Heart right ventricle (tissue), 16 donors: ENCODE measurements at places on chromosomes 7 and 10. TPM values are rescaled to one million over a fixed set of nuclear protein-coding genes. Genes with fewer than 3 reads are reported as not detected.
A peak's percentile ranks its signal among the peaks of the same experiment; 100 is the strongest.

DNA sequence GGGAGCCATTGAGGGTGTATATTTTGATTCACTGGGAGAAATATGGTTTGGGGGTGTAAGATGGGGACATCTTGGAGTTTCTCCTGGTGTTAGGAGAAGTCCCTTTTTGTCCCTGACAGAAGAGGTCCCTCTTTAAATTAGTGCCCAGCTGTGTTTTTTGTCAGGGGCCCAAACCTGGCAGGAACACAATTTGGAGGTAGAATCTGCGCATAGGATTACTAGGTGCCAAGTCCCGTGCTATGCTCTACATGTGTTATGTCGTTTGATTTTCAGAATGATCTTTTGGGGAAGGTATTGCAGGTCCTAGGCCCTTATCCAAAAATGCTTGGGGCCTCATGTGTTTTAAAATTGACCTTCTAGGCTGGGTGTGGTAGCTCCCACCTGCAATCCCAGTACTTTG lies 36.8 kb upstream of the HABP2 start:
- no peak overlapping the region for H3K4me3 ChIP-seq
- H3K27ac ChIP-seq: no peak overlapping the region
- DNase-seq: no peak
- H3K36me3 ChIP-seq: no peaks in the 10 kb centered on the region
- H3K4me1 ChIP-seq: no peaks in the 10 kb centered on the region

GRCh38 chr10:12927896-12928295 lies 73.6 kb downstream of the CCDC3 start:
- H3K36me3 ChIP-seq: no peaks in the 10 kb centered on the region
- no peak overlapping the region for H3K4me3 ChIP-seq
- no peaks in the 10 kb centered on the region for H3K4me1 ChIP-seq
- DNase-seq: no peak
- no peaks in the 10 kb centered on the region for H3K27me3 ChIP-seq

- no peaks in the 10 kb centered on the region for H3K36me3 ChIP-seq
- no peak for DNase-seq
- no peak overlapping the region for H3K4me3 ChIP-seq
- H3K4me1 ChIP-seq: peaks cover 14% of the 10 kb centered on the region
- no peak overlapping the region for H3K27ac ChIP-seq
- no peaks in the 10 kb centered on the region for H3K27me3 ChIP-seq
These were observed 41.1 kb upstream of the DLG5 start for GRCh38 chr10:77967611-77968022.

GRCh38 chr7:74606101-74606908 lies 51.2 kb upstream of the GTF2I start:
- H3K36me3 ChIP-seq: no peaks in the 10 kb centered on the region
- peak overlapping the region; percentile 33 for H3K27ac ChIP-seq
- peak overlapping the region; percentile 33 for H3K4me3 ChIP-seq
- H3K4me1 ChIP-seq: peaks cover 4% of the 10 kb centered on the region
- DNase-seq: peak; percentile 50

- no peaks in the 10 kb centered on the region for H3K27me3 ChIP-seq
- DNase-seq: no peak
- H3K27ac ChIP-seq: peak overlapping the region; percentile 54
- no peaks in the 10 kb centered on the region for H3K36me3 ChIP-seq
- peaks cover 52% of the 10 kb centered on the region for H3K4me1 ChIP-seq
These were observed 159.5 kb downstream of the PRKAG2 start for GRCh38 chr7:151717415-151717814.

- H3K27ac ChIP-seq: no peak overlapping the region
- H3K27me3 ChIP-seq: no peaks in the 10 kb centered on the region
- H3K4me3 ChIP-seq: no peak overlapping the region
- DNase-seq: no peak
- no peaks in the 10 kb centered on the region for H3K4me1 ChIP-seq
- H3K36me3 ChIP-seq: no peaks in the 10 kb centered on the region
These were observed 285.4 kb upstream of the GLI3 start for GRCh38 chr7:42522227-42522991.

- no peak for DNase-seq
- no peak overlapping the region for H3K4me3 ChIP-seq
- H3K36me3 ChIP-seq: no peaks in the 10 kb centered on the region
- no peaks in the 10 kb centered on the region for H3K4me1 ChIP-seq
These were observed 388.2 kb downstream of the SORCS3 start for GRCh38 chr10:105029286-105029685.

DNA sequence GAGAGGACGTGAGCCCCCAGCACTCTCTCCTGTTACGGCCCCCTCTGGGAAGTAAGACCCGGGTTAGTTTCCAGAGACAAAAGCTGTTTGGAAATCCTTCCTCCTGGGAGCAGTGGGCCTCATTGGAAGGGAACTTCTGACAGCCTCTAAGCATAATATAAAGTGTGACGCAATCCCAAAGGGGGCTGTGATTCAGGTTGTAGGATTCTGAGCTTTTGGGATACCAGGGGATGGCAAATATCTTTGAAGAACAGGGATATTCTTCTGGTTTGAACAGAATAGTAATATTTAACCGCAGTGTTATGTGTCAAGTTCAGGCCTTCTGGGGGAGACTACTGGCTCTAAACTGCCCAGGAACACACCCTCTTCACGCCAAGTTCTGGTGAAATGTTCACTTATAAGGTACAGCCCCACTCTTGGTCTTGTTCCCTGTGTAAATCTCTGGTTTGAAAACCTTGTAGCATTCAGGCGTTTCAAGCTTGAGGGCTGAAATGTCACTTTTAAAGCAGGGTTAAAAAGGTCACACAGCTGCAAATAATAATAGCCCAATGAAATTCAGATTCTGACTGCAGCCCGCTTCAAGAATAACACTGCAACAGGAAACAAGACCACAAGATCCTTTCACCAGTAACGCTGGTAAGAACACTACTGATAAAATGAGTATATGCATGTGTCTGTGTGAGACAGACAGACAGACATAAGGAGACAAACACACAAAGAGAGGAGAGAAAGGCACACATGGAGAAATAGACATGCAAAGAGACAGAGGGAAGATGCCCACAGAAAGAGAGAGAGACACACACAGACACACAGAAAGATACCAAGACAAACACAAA lies 69.0 kb downstream of the CREB5 start:
- no peak overlapping the region for H3K27ac ChIP-seq
- H3K4me1 ChIP-seq: peaks cover 26% of the 10 kb centered on the region
- no peaks in the 10 kb centered on the region for H3K27me3 ChIP-seq
- H3K4me3 ChIP-seq: no peak overlapping the region
- DNase-seq: no peak

DNA sequence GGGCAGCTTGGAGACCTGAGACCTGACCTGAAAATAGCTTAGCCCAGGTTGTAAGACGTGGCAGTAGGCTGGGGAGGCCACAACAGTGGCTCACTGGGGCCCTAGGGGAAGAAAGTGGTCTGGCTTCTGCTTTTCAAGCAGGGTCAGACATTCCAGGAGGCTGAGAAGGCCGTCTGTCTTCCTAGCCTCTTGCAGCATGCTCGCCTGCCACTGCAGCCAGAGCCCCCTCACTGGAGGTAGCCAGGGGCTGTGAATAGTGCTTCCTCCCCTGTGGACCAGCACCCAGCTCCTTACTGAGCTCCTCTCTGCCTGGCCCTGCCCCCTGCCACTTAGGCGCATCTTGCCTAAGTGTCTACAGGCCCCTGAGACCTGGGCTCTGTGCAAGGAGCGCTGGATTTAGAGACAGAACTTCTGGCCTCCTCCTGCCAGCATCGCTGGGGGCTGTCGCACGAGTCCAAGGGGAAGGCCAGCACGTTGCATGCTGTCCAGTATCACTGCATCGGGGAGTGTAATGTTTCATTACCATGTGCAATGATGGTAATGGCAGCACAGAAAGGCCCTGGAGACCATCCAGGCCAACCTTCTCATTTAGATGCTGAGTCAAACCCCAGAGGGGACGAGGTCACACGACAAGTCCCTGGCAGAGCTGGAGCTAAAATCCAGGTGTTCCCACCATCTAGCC lies 12.7 kb downstream of the ZMIZ1 start:
- peak overlapping the region; percentile 73 for H3K27ac ChIP-seq
- peaks cover 96% of the 10 kb centered on the region for H3K4me1 ChIP-seq
- DNase-seq: no peak
- no peaks in the 10 kb centered on the region for H3K36me3 ChIP-seq

- no peak overlapping the region for H3K27ac ChIP-seq
- H3K4me3 ChIP-seq: no peak overlapping the region
- no peak for DNase-seq
- H3K36me3 ChIP-seq: no peaks in the 10 kb centered on the region
- no peaks in the 10 kb centered on the region for H3K27me3 ChIP-seq
- H3K4me1 ChIP-seq: no peaks in the 10 kb centered on the region
These were observed 120.0 kb downstream of the SEMA3E start for GRCh38 chr7:83528925-83529423.

DNA sequence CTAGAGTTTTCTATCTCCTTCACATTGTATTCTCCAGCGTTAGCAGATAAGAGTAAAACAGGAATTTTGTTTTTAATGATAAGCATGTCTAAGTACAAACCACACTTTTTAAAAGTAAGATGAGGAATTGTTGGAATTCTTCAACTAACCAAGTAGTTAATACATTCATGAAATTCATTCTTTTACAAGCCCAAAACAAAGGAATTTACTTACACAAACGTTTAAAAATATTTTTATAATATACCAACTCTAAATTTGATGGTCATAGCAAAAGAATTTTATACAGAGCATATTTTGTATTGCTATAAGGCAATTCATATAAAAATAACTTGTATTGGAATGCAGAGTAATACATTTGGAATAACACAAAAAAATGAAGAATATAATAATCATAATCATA lies 51.3 kb downstream of the TWIST1 start:
- no peak overlapping the region for H3K4me3 ChIP-seq
- H3K27me3 ChIP-seq: no peaks in the 10 kb centered on the region
- DNase-seq: no peak
- H3K4me1 ChIP-seq: no peaks in the 10 kb centered on the region
- H3K36me3 ChIP-seq: no peaks in the 10 kb centered on the region

GRCh38 chr7:90605055-90605454 lies 8.9 kb downstream of the CDK14 start:
- H3K27ac ChIP-seq: no peak overlapping the region
- H3K36me3 ChIP-seq: no peaks in the 10 kb centered on the region
- peaks cover 5% of the 10 kb centered on the region for H3K4me1 ChIP-seq
- no peak for DNase-seq

GRCh38 chr7:21128062-21128817 lies 299.6 kb upstream of the SP4 start:
- H3K27me3 ChIP-seq: peaks cover 7% of the 10 kb centered on the region
- no peaks in the 10 kb centered on the region for H3K4me1 ChIP-seq
- no peak overlapping the region for H3K4me3 ChIP-seq
- no peak overlapping the region for H3K27ac ChIP-seq

- H3K27ac ChIP-seq: no peak overlapping the region
- no peak overlapping the region for H3K4me3 ChIP-seq
- DNase-seq: no peak
- H3K27me3 ChIP-seq: no peaks in the 10 kb centered on the region
- H3K36me3 ChIP-seq: no peaks in the 10 kb centered on the region
These were observed 126.2 kb downstream of the MICU1 start for GRCh38 chr10:72499701-72500100.

DNA sequence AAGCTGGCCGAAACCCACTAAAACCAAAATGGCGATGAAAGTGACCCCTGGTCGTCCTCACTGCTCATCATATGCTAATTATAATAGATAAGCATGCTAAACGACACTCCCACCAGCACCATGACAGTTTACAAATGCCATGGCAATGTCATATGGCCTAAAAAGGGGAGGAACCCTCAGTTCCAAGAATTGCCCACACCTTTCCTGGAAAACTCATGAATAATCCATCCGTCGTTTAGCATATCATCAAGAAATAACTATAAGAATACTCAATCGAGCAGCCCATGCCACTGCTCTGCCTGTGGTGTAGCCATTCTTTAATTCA lies 422.0 kb downstream of the CALN1 start:
- H3K27me3 ChIP-seq: no peaks in the 10 kb centered on the region
- no peaks in the 10 kb centered on the region for H3K36me3 ChIP-seq
- no peak overlapping the region for H3K4me3 ChIP-seq
- H3K4me1 ChIP-seq: no peaks in the 10 kb centered on the region
- DNase-seq: no peak

DNA sequence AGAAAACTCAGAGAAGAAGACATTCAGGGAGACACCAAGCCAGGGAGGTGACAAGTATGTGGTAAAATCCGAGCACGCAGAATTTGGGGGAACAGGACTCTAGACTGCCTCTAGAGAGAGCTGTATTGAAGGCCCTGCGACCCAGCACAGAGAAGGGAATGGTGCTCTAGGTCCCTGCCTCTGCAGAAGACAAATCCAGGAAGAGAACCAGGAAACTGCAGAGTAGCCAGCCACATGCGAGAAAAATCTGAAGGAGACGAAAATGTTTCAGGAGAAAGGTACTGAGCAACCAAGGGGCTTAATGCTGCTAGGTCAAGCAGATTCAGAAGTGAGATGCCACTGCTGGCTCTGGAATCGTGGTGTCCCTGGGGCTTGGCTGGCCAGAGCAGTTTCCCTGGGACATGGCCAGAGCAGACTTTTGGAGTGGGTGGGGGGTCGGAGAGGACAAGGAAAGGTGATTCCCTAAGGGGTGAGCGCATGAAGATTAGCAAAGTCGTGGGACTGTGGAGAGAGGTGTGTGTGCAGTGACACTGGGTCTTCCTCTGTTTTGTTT lies 158.0 kb upstream of the KLF6 start:
- H3K27ac ChIP-seq: no peak overlapping the region
- H3K4me1 ChIP-seq: peaks cover 10% of the 10 kb centered on the region
- H3K4me3 ChIP-seq: no peak overlapping the region
- H3K36me3 ChIP-seq: no peaks in the 10 kb centered on the region

Gene UNC5B
- 14.9 TPM for total RNA-seq

Gene CEP55
- not detected for total RNA-seq

Gene C10orf95
- not detected for total RNA-seq

Gene CALCR
- not detected for total RNA-seq

Gene PPP1R3A
- 87.0 TPM for total RNA-seq

Gene STOX1
- total RNA-seq: not detected

Gene NUPR2
- total RNA-seq: not detected

Gene CTNNA3
- total RNA-seq: 124 TPM
